ENCODE measurements at places on chromosomes 7 and 10.

GRCh38 chr10:83701799-83702198, 437.5 kb upstream of the GHITM start:
- ATAC-seq, result no peak

- no peak for ATAC-seq
Observed at GRCh38 chr7:44736896-44737295, 11.8 kb upstream of the ZMIZ2 start.

GRCh38 chr7:144653449-144653848, 182.4 kb downstream of the TPK1 start:
- no peak for ATAC-seq

DNA sequence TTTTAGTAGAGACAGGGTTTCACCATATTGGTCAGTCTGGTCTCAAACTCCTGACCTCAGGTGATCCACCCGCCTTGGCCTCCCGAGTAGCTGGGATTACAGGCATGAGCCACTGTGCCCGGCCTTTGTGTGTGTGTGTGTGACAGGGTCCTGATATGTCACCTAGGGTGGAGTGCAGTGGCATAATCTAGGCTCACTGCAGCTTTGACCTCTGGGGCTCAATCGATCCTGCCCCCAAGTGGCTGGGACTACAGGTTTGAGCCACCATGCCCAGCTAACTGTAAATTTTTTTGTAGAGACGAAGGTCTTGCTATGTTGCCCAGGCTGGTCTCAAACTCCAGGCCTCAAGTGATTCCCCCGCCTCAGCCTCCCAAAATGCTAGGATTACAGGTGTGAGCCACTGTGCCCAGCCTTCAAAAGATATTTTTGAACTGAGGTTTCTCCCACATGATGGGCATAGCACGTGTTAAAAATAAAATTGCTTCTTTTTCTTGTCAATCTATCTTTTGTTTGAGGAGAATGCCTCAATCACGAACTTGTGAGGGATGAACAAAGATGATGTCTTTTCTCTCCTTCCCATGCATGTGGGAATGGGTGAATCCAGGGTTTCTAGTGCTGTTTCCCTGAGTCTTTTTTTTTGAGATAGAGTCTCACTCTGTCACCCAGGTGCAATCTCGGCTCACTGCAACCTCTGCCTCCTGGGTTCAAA, 30.8 kb upstream of the PSAP start:
- no peak for ATAC-seq

GRCh38 chr7:96417784-96418183, 95.9 kb upstream of the SLC25A13 start:
- ATAC-seq, result no peak

DNA sequence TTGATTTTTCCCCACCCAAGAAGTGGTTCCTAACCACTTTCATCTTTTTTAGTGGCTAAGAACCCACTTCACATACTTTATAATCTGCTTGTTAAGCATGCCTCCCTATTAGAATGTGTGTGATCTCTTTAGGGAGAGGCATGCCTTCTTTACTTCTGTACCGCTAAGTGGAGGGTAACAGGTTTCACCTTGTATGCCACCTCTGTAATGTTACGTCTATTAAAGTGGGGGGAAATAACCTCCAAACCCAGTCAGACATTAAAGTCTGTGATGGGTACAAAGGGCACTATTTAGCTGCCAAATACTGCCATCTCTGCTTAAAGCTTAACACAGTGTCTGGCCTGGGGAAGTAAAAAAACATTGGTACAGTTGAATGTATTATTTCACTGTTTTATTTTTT, 51.9 kb downstream of the EPC1 start:
- no peak for ATAC-seq

DNA sequence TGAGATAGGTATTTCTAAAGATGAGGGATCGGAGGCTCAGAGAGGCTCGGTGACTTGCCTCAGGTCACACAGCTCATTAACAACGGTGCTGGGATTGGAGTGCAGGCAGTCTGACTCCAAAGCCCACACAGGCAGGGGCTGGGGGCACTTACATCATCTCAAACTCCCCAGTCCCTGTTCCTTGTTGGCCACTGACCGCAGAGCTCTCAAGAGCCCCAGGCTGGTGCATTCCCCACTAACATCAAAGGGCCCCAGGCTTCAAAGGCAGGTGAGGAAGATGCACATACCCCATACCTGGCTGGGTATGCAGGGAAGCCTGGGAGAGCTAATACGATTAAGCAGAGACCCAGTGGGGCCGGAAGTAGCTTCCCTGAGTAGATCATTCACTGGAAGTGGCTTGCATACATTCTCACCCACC, 13.7 kb upstream of the NODAL start:
- no peak for ATAC-seq

GRCh38 chr7:74009719-74010118, 18.3 kb upstream of the ELN start:
- no peak for ATAC-seq

DNA sequence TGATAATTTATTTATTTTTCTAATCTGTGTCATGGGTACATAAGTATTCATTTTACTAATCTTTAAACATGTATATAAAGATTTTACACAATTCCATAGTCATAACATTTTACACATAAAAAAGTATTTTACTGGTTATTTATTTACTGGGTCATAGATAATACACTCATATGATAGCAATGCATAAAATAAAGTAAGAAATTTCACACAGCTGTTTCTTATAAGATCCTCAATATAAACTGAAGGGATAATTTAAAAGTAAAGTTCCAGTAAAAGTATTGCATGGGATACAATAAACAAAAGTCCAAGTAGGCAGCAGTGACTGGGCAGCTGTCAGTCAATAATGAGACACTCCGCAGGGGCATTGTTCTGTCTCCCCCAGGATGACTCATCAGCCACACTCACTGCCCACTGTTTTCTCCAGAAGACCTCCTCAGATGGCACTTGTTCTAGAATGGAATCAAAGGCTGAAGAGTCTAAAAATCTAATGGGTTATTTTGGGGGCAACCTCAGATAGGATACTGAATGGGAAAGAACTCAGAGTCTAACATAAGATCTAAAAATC, 32.7 kb downstream of the DPY19L1 start:
- no peak for ATAC-seq

- ATAC-seq, result no peak
Observed at GRCh38 chr10:3445648-3446047, 273.1 kb upstream of the PITRM1 start.

DNA sequence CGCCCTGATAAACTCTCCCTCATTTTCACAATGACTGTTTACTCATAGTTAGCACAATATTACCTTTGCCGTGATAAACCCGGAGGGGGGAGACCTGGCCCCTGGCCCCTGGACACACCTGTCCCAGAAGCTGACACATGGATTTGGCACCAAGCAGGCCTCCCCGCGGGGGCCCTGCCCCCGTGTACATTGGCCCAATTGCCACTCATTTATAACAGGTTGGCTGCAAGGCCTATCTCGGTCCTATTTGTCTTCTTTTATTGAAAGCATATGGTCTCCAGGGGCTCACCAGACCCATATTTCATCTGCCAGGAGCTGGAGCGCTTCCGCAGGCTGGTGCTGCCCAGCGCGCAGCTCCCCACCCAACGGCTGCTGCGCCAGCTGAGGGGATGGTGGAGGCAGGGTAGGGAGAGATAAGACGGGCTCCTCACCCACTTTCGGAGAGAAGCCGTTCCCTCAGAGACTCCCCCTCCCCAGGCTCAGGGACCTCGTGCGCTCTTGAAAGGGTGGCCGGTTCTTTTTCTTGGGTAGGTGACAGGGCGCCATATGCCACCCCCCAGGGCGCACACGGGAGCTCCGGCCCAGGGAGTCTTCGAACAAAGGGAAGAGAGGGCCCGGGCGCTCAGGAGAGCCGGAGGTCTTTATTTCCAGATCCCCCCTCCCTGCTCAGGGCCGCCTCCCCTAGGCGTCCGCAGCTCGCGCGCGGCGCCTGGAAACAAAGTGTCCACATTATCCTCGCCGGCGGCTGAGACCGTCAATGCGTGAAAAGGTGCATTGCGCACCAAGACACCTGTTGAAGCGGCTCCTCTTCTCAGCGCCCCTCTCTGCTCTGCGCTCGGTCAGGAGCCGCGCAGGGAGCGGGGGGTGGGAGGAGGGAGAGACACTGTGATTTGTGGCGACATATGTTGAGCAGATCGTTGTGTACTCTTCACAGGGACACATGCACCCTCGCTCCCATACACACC, 4.3 kb upstream of the NEUROG3 start:
- no peak for ATAC-seq

GRCh38 chr7:107538001-107538400, 25.7 kb downstream of the COG5 start:
- ATAC-seq, result no peak

GRCh38 chr7:157271315-157271990, 65.4 kb upstream of the DNAJB6 start:
- no peak for ATAC-seq

- no peak for ATAC-seq
Observed at GRCh38 chr7:107113866-107114265, 54.9 kb upstream of the HBP1 start.

DNA sequence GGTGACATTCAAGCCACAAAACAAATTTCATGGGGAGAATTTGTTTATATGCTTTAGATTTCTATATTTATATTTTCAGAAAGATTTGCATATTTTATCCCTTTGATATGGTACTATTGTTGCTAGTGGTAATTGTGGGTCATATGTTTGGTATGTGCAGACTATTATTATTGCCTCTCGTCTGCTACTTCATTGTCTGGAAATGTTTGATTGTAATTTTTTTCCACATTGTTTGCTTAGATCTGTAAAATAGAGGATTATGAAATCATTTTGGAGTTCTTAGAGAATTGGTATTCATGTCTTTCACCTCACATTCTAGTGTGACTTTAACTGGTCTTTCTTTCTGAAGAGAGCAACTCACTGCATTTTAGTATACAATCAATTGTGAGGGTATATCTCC, 44.7 kb downstream of the MYO3A start:
- ATAC-seq, result no peak

DNA sequence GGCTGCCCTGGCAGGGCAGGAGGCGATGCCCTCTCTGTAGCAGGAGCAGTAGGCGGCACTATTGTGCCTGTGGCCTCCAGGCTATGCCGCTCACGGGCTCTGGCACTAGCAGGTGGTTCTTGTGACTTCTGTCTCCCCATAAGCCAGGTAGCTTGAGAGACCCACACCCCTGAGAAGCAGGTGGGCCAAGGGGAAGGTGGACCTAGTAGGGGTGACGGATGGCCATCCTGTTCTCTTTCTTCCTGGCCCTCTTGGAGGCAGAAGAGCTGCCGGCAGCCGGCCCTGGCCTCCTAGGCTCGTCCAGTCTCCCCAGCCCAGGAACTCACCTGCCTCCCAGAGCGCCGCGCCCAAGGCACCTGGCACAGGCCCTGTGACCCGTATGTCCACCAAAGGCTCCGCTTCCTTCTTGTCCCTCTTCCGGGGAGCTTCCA, 15.4 kb downstream of the MMRN2 start:
- ATAC-seq, result no peak

GRCh38 chr7:69787736-69788431, 189.6 kb downstream of the AUTS2 start:
- ATAC-seq, result no peak

GRCh38 chr7:148911626-148912025, 27.5 kb upstream of the EZH2 start:
- no peak for ATAC-seq

- ATAC-seq, result no peak
Observed at GRCh38 chr10:101094121-101094879, 32.5 kb downstream of the KAZALD1 start.

DNA sequence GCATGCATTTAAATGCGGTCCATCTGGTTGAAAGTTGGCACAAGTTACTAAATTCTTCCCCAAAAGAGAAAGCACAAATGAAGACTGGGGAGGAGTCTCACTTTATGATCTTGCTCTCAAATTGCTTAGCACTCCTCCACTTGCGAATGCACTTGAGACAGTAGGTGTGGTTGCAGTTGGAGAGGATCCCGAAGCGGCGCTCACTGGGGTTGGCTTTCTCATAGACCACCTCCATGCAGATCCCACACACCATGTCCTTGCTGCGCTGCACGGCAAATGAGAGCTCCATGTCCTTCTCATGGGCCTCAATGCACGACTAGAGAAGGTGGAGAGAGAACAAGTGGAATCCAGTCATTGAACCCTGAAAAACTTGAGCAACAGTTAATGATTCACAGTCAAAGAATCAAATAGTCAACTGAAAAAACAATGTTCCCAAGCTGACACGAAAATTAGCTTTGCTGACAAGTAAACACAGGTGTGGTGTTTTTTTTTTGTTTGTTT, 22.7 kb downstream of the MKRN1 start:
- no peak for ATAC-seq

GRCh38 chr10:15141136-15142054, 27.1 kb downstream of the NMT2 start:
- ATAC-seq, result peak; percentile 79

GRCh38 chr10:7045891-7046599, 364.8 kb downstream of the SFMBT2 start:
- ATAC-seq, result no peak

DNA sequence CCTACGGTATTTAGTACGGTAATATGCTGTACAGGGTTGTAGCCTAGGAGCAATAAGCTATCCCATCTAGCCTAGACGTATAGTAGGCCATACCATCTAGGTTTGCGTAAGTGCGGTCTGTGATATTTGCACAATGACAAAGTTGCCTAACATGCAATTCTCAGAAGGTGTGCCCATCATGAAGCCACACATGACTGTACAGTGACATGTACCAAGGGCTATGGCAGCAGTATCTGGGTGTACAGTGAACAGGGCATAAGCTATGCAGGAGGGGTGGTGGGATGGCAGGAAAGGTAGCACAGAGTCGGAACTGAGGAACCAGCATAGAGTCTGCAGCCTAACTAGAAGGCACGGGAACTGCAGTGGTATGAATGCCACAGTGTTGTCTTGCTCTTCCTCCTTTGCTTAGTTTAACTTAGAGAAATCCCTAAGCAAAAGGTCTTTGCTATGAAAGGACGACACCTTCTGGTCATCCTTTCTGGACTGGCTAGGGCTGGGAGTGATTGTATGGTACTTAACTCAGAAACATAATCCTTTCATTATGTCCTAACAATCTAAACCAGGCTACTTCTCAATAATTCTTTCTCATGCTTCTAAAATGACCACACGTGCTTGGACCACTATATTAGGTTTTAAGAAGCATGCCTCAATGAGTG, 93.5 kb downstream of the DYNC1I1 start:
- ATAC-seq, result no peak

GRCh38 chr10:29826801-29827450, 192.2 kb upstream of the SVIL start:
- ATAC-seq, result no peak

DNA sequence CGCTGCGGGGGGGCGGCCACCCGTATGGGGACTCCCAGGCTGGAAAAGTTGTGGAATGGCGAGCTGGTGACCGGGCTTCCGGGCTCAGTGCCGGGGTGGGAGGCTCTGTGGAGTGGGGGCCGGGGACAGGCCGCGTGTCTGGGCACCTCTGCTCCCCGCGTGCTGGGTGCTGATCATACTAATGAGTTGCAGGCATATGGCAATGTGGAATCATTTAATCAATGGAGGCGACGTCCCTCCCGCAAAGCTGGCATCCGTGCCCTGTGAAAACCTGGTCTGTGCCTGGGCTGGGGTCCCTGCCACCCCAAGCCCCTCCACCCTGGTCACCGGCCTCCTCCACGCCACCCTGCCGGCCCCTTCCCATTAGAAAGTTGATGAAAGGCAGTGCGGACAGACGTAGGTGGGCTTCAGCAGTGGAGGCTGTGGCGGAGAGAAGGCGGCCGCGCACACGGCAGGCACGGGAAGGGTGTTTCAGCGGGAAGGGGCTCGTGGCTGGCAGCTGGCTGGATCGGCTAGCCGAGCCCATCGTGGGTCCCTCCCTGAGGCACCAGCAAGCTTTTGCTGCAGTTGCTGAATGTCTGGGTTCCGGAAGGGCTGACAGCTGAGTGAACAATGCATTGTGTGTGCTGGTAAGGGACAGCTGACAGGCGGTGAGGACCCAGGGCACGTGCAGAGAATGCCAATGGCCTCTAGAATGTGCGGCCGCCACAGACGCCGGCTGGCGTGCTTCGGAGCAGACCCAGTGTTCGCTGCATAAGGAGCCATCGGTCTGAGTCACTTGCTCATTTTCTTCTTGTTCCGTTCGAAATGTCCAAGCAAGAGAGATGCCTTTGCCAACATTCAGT, 1.5 kb downstream of the ADGRA1 start:
- ATAC-seq, result no peak
